ENCODE measurements at places on chromosomes 16 and 17.

- peak; percentile 38 for DNase-seq
Measured at GRCh38 chr17:82372249-82373071, 895 bp downstream of the UTS2R start.

DNA sequence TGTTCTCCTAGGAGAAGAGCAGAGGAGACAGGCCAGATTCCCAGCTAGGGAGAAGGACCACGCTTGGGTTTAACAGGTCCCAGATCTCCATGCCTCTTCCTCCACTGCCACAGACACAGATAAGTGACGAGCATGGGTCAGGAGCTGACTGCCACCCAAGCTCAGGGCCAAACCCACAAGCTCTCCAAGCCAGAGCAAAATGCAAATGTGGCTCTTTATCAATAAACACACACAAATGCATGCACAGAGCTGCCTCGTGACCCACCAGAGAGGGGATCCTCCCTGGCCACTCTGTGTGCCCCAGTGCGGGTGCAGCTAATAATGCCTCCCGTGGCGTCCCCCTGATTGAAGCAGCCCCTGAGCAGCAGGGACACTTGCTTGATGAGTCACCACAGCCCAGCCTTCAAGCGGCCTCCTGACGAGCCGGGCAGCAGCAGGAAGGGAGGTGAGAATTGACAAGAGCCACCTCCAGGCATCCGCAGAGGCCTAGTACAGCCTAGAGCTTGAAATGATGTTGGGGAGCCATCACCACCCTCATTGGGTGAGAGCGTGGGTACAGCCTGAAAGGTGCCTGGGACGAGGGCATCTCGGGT lies 143.9 kb downstream of the CCDC182 start:
- no peak for DNase-seq

DNA sequence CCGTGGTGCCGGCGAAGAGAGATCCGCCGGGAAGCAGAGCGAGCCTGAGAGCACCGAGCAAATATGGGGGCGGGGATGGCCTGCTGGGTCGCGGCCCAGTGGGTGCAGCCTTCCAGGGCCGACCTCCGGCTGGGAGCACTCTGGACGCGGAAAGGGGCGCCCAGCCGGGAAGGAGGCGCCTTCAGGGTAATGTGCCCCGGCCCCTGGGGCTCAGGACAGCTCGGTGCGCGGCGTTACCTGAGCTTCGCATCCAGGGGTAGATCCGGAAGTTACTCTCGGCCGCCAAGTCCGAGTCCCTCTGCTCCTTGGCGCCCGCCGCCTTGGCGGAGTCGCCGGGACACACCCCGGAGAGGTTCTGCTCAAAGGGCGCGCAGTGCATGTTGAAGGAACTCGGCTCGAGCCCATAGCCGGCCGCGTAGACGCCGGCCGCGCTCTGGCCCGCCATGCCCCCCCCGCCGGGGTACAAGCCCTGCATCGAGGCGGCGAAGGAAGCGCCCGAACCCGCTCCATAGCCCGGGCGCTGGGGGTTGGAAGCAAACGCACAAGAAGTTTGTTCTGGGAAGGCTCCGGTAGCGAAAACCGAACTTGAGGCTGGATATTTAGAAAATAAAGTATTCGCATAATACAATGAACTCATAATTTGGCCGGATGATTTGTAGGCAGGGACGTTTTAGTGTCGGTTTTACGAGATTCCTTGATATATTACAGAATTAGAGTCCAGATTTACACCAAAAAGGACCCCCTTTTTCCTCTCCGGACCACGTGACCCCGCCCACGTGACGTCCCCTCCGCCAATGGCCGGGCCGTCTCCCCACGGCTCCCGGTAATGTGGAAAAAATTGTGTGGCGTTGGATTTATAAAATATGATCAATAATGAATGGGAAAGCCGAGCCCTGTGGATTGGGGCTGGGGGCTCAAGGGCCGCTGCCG lies at the start of gene HOXB7:
HOXB7 (minus strand) TSS at position 736 of the 930 bp plus-strand sequence; CDS start at position 637, 99 bp downstream.
- DNase-seq = no peak

GRCh38 chr16:86020971-86021370 lies 122.0 kb downstream of the IRF8 start:
- DNase-seq = no peak

GRCh38 chr16:48188449-48189102 lies 32.8 kb upstream of the ABCC12 start:
- DNase-seq = no peak

DNA sequence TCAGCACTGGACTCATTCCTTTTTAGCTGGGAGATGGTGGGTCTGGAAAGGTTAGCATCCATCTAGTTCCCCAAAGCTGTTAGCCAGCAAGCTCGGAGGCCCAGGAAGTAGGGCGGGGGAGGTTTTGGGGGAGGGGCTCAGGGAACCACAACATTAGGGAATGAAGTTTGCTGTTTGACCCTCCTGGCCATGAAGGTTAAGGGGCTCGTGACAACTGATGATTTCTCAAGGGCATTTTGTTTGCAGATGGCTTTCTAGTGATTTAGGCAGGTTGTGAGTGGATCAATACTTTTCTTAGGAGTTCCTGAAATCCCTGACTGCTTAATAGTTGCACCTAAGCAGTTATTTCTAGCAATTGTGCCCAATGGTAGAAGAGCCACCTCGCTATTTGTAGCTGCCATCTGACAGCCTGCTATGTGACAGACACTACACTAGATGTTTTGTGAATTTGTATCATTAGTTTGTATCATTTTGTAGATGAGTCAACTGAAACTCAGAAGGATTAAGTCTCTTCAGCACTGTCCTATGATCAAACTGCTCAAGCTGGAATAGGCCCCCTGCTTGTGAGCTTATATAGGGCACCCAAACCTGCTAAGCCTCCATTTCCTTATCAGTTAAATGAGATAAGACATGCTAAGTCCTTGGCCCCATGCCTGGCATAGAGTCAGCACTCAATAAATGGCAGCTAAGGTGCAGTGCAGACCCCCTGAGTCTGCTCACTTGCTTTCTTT lies 146.4 kb downstream of the IRX3 start:
- no peak for DNase-seq

GRCh38 chr17:49288388-49288787 lies 57.8 kb upstream of the PHOSPHO1 start:
- DNase-seq = no peak

GRCh38 chr16:89658221-89658879 lies 714 bp downstream of the SPATA33 start:
- peak; percentile 53 for DNase-seq

DNA sequence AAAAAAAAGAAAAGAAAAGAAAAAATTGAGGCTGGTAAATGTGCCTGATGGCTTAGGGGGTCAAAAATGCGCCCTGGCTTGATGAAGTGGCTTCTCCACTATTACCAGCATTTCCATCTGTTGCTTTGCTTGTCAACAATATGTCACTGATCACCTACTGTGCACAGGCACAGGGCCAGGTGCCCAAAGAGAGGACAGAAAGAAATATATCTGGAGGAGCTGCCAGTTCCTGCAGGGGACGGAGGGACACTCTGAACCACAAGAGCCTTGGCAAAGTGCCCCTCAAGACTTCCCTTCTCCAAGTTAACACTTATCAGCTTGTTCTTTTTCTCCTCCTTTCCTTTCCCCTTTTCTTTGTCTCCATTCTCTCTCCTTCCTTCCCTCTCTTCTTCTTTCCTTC lies 34.7 kb downstream of the GINS3 start:
- no peak for DNase-seq

GRCh38 chr17:5772720-5773119 lies 188.4 kb upstream of the NLRP1 start:
- no peak for DNase-seq

- peak; percentile 36 for DNase-seq
Measured at GRCh38 chr16:51755039-51755501, 604.0 kb upstream of the SALL1 start.

DNA sequence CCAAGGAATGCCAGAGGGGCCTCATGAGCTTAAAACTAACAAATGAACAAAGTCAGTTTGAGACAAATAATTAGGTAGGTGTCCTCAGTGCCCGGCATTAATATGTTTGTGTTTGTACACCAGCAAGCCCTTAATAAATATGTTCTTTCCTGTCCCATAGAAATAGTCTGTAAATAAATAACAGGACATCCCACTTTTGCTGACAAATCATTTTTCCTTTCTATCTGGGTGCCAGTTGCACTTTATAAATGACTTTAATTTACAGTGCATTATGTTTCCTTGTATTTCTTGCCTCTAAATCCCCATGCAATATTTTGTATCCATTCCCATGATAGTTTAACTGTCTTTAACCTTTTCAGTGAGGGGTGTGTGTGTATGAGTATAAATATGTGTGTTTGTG lies 170.3 kb downstream of the CBLN1 start:
- no peak for DNase-seq

- DNase-seq = no peak
Measured at GRCh38 chr16:22969567-22969966, 155.6 kb downstream of the HS3ST2 start.

GRCh38 chr16:25372716-25373115 lies 115.1 kb upstream of the ZKSCAN2 start:
- no peak for DNase-seq

DNA sequence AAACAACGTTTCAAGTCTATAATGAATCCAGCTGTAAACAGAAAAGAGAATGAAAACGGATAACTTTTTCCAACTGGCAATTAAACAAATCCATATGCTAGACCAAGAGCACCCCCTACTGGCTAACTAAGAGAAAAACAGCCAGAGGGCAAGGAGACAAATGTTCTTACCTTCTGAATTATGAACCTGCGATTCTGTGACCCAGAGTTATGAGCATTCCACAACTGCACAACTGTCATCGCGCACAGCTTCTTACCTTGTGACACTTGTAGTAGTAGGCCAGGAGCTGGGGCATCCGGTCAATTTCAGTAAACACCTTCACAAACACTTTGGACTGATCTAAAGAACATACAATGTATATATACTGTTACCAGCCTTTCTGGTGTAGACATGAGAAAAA lies 18.6 kb downstream of the COG7 start:
- DNase-seq = peak; percentile 65

DNA sequence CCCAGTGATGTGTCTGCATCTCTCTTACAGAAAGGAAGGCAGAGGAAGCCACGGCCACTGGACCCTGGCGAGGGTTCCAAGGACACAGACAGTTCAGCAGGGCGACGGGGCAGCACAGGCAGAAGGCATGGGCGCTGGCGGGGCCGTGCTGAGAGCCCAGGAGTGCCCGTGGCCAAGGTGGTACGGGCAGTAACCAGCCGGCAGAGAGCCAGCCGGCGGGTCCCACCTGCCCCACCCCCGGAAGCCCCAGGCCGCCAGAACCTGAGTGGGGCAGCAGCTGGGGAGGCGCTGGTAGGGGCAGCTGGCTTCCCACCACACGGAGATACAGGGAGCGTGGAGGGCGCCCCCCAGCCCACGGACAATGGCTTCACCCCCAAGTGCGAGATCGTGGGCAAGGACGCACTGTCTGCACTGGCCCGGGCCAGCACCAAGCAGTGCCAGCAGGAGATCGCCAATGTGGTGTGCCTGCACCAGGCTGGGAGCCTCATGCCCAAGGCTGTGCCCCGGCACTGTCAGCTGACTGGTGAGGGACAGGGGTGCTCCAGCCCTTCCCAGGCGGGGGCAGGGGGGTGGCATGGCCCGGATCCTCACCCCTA lies 7.8 kb downstream of the XYLT2 start:
- DNase-seq = no peak

DNA sequence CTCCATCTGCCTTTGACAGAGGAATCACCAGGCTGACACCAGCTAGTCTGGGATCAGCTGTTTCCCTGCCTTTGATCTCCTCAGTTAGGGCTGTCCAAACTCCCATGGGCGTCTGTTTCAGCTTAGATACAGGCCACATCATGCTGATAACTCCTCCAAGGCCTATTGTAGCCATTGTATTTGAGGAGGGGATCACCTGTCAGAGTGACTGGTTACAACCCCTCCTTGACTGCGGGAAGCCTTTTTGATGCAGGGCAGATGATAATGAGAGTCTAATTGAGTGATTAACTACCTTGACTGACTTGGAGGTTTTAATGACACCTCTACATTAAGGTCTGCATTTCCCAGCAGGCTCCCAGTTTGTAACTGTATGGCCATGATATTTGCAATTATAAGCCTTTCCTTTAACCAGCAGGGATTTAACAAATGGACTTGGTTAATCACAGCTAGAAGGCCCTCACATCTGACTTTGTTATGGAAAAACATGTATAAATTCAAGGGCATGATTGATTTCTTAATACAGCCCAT lies 863.5 kb downstream of the KCNJ2 start:
- DNase-seq = peak; percentile 84

- no peak for DNase-seq
Measured at GRCh38 chr17:10698096-10698818, 863 bp downstream of the ADPRM start.

DNA sequence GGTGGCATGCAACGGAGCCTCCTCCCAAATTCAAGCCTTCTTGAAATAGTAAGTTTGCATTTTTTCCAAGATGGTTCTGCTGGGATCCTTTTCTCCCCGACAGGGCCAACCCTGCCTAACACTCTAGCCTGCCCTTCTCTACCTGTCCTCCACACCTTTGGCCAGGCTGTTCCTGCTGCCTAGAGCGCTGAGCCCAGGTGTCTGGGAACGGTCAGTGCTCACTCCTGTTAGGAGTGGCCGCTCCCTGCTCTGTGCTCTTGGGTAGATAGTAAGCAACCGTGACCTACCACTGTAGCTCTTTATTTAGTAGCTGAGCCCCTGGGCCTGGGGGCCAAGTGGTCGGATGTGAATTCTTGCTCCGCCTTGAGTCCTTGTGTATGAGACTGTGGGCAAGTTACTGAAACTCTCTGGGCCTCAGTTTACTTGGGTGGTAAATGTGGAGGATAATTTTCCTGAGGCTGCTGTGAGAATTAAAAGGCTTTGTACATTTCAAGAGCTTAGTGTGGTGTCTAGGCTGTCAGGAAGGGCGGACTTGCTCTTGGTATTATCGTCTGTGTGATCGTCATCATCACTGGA lies 44.0 kb upstream of the GSE1 start:
- DNase-seq = no peak

DNA sequence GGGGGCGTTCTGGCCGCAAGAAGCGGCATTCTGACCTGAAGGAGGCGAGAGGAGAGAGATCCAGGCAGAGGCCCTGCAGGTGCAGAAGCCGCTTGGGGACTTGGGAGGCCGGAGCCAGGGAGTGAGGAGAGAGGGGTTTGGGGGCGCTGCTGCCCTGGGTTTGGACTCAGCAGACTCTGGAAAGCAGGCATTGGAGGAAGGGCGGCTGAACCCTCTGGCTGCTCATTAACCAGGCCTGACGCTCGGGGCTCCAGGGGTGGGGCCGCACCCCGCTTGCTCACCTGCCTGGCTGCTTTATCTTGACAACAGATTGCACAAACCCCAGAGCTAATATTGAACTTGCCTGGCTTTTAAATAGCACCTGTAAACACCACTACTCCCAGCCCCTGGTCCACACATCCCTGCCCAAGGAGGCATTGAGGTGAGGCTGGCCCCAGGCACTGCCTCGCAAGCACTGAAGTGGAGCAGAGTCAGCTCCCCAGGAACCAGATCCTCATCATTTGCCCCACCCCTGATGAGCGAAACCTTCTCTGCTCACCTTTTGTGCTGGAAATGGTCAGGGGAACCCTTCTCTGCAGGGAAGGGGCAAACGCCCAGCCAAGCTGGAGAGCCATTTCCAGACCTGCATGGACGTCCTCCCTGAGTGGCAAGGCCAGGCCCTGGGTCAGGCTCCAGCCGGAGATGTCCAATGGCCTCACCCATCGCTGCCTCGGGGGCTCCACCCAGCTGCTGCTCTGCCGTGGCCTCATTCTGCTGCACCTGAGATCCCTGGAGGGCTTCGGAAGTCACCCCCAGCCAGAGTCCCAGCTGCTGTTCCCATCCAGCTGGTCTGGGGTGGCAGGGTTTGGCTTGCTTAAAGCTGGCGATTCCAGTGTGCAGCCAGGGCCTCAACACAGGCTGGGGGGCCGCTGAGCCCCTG lies 190.2 kb upstream of the GSE1 start:
- peak; percentile 74 for DNase-seq

- DNase-seq = no peak
Measured at GRCh38 chr17:42543190-42544079, 7.4 kb downstream of the NAGLU start.

GRCh38 chr17:57732062-57732461 lies 13.0 kb downstream of the CCDC182 start:
- no peak for DNase-seq
